H54 (cell line): ENCODE measurements at places on chromosomes 7 and 10.

GRCh38 chr10:1674501-1674900 lies 62.8 kb downstream of the ADARB2 start:
- no peak for DNase-seq

GRCh38 chr7:81175275-81175940 lies 256.6 kb upstream of the SEMA3C start:
- no peak for DNase-seq

DNA sequence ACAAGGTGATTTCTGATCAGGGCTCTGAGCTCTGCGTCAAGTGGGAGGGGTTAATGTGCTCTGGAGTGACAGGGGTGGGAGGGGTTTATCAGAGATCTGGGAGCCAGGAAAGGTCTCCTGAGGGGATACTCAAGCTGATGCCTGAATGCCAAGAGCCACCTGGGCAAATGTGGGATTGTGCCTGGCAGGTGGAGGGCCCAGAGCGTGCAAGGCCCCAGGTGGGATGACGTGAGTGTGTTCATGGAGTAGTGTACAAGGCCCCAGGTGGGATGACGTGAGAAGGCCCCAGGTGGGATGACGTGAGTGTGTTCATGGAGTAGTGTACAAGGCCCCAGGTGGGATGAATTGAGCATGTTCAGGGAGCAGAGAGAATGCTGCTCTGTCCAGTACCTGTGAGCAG lies 610.3 kb downstream of the PTPRN2 start:
- no peak for DNase-seq

DNA sequence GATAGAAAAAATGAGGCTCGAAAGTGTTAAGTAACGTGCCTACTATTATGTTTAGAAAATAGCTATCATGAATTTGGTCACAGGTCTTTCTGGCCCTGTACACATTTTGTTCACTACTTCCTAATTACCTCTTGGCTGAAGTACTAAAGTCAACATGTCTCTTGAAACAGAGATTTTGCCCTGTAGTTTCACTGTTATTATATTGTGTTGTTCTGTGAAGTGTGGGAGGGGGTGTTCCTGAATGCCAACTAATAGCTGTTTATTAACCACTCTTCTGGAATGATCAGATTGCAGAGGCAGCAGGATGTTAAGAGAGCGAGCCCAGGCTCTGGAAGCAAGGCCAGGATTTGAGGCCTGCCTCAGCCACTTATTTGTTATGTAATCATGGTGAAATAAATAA lies 72.1 kb downstream of the RNF133 start:
- DNase-seq: no peak

DNA sequence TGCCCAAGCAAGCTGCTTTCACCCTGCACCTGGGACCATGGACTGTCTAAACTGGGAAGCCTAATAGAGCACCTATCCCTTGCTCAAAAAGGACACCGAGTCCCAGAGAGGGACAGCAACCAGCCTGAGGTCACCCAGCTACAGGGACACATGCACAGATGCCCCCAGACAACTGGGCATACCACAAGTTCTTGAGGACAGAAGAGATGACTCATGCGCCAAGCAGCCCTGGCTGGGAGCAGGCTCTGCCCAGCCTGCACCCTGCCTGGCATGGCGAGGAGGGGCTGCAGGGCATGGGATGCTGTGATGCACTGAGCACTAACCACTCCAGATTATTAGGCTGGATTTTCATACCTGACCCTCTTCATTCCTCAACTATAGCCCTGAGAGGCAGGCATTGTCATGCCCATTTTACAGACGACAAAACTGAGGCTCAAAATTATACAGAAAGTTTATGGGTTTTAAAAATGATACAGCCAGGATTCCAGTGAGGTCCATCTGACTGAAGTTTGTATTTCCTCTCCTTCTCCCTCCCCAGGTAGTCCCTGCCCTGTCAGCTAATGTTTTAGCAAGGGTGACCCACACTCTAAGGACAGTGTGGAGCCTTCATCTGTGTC lies 289.3 kb upstream of the ZMIZ1 start:
- DNase-seq: peak; percentile 65

DNA sequence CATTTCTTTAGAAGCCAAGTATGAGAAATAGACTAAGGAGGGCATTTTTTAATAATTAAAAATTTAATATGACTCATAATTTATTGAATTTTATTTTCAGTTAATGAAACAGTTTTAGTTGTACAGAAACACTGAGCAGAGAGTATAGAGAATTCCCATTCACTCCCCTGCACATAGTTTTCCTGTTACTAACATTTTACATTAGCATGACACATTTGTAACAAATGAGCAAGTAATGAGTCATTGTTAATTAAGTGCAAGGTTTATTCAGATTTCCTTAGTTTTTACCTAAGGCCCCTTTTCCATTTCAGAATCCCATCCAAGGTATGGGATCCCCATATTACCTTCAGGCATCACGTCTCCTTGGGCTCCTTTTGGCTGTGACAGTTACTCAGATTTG lies 271.5 kb upstream of the FZD8 start:
- no peak for DNase-seq

DNA sequence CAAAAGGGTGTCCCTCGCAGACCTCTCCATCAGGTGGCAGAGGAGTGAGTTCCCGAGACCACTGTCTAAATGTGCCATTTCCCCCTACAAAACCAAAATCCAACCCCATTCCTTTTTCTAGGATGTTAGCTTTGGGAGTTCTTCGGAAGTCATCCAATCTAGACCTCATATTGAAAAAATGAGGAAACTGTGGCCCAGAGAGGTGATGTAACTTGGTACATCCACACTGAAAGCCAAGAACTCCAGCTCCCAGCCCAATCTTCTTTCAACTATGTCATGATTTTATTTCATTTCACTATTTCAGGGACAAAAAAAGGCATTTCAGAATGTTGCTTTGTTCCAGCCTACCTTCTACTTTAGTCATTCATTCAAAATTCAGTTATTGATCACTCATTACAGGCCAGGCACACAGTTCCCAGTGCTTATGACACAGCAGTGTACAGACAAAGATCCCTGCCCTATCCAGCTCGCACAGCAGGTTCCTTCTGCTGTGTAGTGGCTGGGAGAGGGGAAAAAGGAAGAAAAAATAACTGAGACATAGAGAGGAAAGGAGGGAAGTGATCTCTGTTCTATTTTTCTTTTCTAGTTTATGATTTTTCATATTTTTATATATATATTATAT lies 35.8 kb downstream of the SCRN1 start:
- no peak for DNase-seq

DNA sequence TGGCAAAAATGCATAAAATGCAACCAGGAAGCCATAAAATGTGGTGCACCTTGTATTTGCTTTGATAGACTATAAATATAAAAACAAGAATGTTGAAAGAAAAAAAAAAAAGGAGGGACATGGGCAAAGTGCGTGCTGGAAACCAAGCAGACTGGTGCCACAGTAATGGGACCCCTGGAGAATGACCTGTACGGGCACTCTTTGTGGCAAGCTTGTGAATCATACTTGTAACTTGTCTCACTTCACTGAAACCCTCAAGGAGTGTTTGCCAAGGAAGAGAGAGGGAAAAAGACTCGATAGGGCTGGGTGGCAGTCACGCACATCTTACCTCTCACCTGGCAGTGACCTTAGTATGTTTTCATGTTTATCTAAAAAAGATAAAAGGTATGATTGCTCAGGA lies 1183.6 kb downstream of the GATA3 start:
- DNase-seq: no peak

- DNase-seq: no peak
Measured at GRCh38 chr10:82922755-82923154, 1047.8 kb downstream of the NRG3 start.

DNA sequence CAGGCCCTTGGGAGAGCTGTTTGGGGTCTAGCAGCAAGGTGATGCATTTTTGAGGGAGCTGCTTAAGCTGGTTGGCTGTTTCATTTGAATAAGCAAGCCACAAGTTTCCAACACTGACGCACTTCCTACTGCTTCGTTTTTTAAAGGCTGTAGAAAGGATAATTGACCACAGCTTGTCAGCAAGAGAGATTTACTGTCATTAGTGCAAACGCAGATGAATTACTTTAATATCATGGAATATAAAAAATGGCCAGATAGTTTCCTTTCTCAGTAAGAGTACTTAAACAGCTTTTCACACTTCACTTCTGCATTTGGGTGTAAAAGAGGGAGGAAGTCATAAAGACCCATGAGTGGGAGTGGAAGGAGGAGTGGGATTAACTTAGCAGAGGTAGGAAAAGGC lies 61.5 kb downstream of the FZD1 start:
- no peak for DNase-seq

- peak; percentile 47 for DNase-seq
Measured at GRCh38 chr10:61662794-61663259, at the start of gene CABCOCO1. Gene CABCOCO1 (plus strand): TSS chr10:61662929. CDS start chr10:61662973, 44 bp downstream.

DNA sequence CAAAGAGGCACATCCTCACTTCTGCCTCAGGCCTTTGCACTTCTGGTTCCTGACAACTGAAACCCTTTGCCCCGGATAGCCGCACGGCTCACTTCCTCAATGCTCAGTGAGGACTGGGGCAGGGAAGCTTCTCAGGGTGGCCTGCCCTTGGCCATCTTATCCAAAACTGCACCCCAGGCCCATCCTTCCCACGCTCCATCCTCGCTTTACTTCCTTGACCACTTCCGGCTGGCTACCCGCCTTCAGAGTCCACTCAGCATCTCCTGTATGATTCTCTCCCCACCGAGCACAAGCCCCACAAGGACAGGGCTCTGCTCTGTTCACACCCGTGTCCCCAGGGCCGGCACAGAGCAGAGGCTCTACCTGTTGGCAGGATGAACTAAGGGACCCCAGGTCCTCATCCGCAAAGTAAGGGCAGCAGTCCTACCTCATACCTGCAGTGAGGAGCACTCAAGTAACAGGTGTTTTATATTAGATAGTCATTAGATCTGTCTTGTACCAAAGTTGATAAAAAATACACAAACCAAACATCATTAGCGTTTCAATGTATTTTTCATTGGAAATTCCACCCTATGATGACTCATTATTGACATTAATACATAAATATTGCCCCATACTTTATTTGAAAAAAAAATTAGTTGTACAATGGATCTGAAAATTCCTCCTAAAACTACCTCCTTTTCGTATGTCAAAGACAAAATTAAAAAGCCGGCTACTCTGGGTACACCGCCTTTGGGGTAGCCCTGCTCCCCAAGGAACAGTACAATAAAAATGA lies 35.0 kb downstream of the GNA12 start:
- no peak for DNase-seq

GRCh38 chr7:150337179-150337578 lies 4.2 kb downstream of the RARRES2 start:
- DNase-seq: no peak

DNA sequence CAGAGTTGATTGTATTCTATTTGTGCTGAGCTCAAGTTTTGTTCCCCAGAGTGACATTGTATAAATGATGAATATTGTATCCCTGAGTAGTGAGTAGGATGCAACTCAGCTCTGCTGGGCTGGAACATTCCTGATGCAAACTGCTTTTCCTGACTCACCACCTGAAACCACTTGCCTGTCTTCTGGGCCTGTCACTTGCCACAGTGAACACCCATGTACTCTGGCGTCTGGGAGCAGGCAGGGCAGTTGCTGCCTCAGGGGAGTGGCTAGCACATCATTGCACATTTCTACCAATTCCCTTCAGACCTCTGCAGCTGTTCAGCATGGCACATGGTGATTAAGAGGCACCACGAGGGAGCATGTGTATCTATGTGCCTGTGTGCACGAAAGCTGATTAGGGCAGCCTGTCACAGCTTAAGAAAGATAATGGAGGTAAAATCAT lies 157.3 kb downstream of the SND1 start:
- DNase-seq: peak; percentile 49

GRCh38 chr10:93991596-93992284 lies 2.0 kb upstream of the PLCE1 start:
- DNase-seq: peak; percentile 93

DNA sequence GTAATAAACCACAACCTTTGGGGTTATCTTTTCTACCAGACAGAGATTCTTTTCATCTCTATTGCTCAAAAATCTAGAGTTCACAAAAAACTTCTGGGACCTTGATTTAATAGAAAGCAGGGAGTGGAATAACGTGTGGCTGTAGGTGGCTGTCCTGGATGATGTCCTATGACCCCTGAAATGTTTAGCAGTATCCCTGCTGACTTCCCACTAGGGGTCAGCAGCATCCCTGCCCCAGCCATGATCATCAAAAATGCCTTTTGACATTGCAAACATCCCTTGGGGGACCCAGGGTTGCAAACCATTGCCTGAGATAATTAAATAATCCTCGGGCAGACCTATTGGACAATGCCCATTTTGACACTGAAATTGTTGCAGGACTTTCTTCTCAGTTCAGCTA lies 177.1 kb downstream of the USP6NL start:
- peak; percentile 18 for DNase-seq

- no peak for DNase-seq
Measured at GRCh38 chr7:130452951-130453350, 12.1 kb upstream of the CEP41 start.

DNA sequence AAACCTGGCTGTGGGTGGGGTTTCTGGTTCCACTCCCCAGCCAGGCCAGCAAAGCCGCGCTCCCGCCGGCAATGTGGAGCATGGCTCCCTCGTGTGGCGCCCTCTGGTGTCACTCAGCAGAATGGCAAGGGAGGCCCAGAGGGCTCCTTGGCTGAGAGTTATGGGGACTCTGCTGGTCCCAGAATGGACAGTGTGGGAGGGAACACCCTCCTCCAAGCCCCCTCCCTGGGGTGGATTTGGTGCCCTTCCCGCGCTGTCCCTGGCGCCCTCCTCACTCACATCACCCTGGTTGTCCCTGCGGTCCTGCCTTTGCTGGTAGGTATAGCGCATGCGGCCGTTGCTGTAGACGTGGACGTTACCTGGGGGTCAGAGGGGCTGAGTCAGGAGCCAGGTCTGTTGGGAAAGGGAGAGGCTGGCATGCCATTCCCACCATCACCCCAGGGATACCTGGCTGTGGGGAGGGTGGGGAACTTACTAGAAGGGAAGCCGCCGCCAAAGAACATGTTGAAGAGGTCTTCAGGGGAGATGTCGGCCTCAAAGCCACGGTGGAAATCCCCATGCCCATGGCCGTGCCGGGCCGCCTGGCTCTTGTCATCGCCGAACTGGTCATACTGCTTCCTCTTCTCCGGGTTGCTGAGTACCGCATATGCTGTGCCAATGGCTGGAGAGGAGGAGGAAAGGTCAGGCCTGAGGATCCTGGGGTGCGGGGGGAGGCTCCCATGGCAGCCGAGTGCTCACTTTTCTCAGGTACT lies 14.0 kb downstream of the DNAJB12 start:
- peak; percentile 70 for DNase-seq

DNA sequence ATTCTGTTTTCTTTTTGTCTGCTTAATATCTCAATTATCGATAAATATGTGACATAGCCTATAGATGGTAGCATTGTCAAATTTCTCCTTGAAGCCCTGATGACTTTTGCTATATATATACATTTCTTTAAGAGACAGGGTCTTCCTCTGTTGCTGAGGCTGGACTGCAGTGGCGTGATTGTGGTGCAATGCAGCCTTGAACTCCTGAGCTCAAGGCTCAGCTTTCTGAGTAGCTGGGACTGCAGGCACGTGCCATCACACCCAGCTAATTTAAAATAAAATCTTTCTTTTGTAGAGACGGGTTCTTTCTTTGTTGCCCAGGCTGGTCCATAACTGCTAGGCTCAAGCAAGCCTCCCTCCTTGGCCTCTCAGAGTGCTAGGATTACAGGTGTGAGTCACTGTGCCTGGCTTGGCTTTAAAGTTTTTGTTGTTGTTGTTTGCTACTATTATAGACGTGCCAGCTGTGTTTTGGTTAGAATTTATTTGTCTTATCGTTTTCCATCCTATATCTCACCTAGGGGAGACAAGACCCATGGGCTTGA lies 7.0 kb downstream of the UMAD1 start:
- DNase-seq: no peak

- no peak for DNase-seq
Measured at GRCh38 chr10:111856631-111857030, 326.9 kb downstream of the GPAM start.
